ENCODE measurements at places on chromosomes 2 and 18.
A peak's percentile ranks its signal among the peaks of the same experiment; 100 is the strongest.

GRCh38 chr18:49514577-49514976, 27.5 kb upstream of the C18orf32 start:
- no peak for DNase-seq

- no peak for DNase-seq
These were observed 2.6 kb upstream of the CD207 start for GRCh38 chr2:70837980-70838925.

DNA sequence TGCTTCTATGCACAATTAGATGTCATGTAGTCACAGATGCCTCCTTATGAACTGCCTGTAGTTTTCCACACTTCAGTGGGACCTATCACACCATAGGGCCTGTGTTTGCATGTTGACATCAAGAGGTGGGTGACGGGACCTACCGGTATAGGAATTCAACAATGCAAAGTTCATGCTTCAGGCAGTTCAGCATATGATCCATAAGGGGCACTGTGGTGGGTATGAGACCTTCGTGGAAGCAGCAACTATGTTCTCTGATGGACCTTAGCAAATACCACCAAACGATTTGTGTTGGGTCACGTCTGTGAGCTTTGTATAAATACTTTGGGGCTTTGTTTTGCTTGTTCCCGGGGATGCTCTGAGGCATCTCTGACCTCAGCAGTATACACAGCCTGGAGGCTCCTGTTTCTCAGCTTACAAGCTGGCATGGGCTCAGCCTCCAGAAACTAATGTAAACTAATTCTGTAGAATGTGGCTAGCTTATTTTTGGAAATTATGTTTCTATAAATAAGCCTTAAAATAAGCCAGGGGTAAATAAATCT, 111.6 kb downstream of the DTNA start:
- no peak for DNase-seq

DNA sequence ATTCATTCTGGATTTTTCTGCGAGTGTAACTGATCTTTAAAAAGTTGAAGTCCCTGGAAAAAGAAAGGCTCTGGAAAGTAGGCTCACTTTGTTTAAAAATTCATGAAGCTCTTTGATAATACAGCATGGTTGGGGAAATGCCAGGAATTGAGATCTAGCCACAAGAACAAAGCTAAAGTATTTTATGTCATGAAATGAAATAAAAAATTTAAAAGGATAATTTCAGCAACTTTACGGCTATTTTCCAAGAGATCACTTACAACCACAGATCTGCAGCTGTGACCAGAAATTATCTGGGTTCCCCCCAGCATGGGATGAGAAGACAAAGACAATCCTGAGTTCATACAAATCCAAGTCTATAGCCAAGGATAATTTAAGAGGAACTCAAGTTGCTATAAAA, 25.3 kb upstream of the RFX8 start:
- DNase-seq, result no peak

GRCh38 chr2:100683231-100683630, 120.4 kb downstream of the PDCL3 start:
- no peak for DNase-seq

GRCh38 chr2:99031481-99031880, 95.5 kb upstream of the CRACDL start:
- no peak for DNase-seq

DNA sequence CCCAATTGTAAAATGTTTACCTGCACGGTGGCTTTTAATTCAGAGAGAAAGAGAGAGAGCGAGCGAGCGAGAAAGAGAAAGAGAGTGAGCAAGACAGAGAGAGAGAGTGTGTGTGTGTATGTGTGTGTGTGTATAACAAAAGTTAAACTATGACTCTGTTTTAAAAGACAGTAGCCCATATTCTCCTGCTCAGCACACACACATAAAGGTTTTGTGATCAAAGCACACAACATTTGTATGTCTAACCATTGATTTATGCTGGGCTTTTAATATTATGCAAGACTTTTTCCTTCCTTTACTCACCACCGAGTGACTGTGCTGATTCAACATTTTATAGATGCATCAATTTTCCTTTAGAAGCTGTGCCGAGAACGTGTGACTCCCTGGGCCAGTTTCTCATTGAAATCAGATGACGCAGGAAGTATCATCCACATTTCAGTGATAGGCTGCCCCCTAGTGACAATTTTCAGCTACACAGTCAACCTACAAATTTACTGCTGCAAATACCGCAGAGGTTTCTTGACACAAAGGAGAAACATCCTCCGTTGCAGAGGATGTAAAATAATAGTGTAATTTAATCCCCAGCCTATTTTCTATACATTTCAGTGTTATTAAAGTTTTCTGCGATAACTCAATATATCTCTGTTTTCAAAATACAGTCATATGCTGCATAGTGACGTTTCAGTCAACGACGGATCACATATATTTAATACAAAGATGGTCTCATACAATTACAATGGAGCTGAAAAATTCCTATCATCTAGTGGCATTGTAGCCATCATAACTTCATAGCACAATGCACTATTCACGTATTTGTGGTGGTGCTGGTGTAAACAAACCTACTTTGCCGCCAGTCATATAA, 165.9 kb upstream of the TANK start:
- DNase-seq, result peak; percentile 83

DNA sequence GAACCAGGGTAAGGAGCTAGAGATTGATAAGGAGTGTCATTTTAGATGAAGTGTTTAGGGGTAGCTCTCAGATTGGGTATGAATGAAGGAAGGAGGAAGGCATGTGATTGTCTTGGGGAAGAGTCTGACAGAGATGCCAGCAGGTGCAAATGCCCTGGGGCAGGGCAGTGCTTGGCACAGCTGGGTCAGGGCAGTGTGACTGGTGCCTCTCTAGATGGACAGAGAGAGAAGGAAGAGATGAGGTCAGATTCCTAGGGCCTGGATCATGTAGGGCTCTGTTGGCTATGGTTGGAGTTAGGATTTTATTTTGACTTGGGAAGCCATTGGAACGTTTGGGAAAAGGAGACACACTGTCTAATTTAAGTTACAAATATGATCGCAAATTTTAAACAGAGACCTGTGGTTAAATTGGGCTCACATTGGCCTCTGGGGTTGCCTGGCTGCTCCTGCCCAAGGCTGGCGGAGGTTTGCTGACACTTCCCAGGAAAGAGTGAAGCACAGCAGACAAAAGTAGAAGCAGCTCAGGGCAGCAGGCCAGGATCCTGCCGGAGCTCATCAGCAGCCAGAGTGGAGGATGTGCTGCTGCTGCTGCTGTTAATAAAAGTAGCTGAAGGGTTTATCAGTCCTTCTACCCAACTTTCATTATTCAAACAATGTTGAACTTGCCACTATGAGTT, 32.7 kb upstream of the FHL2 start:
- DNase-seq, result peak; percentile 71

DNA sequence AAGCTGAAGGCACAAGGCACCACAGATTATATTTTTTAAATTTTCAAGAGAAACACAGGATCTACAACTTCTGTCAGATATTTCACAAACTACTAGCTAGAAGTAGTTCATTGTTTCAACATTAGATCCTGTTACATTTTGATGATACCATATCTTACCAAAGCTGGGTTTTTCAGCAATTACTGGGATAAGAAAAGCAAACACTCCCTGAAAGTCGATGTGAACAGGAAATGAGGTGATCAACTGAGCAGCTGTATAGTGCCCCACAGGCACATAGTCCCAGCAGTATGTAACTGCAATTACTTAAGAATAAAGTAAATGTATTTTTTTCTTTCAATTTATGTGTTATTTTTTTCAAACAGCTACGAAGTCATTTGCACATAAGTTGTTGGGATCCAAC, 103.5 kb downstream of the DNER start:
- DNase-seq, result no peak

DNA sequence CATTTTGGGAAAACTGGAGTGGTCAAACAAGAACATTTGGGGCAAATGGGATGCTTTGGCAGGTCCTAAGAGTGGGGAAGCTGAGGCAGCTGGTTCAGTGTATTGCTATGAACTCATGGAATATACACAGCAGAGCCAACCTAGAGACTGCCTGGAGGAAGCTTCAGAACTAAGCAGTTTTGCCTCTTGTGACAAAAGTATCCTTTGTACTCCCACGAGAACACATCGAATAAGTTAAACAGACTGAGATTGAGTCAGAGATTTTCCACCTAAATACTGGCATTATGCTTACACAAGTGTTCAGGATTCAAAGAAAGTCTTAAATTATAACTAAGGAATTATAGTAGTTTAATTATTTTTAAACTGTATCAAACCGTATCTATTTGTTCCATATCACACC, 5.2 kb upstream of the ARMC9 start:
- no peak for DNase-seq

GRCh38 chr2:8569332-8569930, 112.4 kb upstream of the ID2 start:
- DNase-seq, result no peak

GRCh38 chr2:232260075-232260474, 118.5 kb upstream of the ALPP start:
- DNase-seq, result no peak

- DNase-seq, result no peak
These were observed 1.2 kb downstream of the REV1 start for GRCh38 chr2:99488539-99489062.

- no peak for DNase-seq
These were observed 29.3 kb upstream of the SLC40A1 start for GRCh38 chr2:189609853-189610252.

DNA sequence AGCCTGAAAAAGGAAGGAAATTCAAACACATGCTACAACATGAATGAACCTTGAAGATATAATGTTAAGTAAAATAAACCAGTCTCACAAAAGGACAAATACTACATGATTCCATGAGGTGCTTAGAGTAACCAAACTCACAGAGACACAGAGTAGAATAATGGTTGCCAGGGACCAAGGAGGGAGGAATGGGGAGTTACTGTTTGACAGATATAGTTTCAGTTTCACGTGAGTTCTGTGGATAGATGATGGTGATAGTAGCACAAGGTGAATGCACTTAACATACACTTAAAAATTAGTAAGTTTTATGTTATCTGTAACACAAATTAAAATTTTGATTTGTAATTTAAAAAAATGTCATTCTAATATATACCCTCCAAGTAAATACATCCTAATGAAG, 106.9 kb upstream of the ACVR1C start:
- DNase-seq, result no peak

- DNase-seq, result no peak
These were observed 5.9 kb upstream of the ELAC1 start for GRCh38 chr18:50961974-50962373.

GRCh38 chr2:63849381-63850203, 7.9 kb downstream of the UGP2 start:
- no peak for DNase-seq

GRCh38 chr2:51778806-51779205, 746.9 kb upstream of the NRXN1 start:
- DNase-seq, result no peak

GRCh38 chr2:198383392-198383791, 579.0 kb downstream of the PLCL1 start:
- DNase-seq, result no peak

- DNase-seq, result no peak
These were observed 1859.7 kb upstream of the CELF4 start for GRCh38 chr18:39425172-39425850.

GRCh38 chr2:188326669-188327301, 35.1 kb downstream of the GULP1 start:
- no peak for DNase-seq

- no peak for DNase-seq
These were observed 1.8 kb downstream of the SERPINB13 start for GRCh38 chr18:63588909-63589308.

DNA sequence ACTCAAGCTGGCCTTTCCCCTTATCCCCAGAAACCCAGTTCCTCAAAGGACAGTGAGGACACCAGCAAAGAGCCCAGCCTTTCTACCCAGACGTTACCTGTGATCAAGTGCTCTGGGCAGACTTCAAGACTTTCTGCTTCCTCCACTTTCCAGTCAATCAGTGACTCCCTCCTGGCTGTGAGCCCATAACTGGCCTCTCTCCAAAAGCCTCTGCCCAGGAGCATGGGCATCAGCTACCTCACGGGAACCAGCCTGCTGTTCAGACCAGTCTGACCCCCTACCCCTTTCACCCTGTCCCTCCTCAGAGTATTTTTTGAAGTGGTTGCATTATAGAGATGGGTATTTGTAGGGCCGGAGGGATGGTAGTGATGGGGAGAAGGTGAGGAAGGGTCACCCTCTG, 27.7 kb upstream of the CYP27A1 start:
- no peak for DNase-seq

GRCh38 chr2:73368781-73369180, 16.9 kb upstream of the ALMS1 start:
- no peak for DNase-seq

DNA sequence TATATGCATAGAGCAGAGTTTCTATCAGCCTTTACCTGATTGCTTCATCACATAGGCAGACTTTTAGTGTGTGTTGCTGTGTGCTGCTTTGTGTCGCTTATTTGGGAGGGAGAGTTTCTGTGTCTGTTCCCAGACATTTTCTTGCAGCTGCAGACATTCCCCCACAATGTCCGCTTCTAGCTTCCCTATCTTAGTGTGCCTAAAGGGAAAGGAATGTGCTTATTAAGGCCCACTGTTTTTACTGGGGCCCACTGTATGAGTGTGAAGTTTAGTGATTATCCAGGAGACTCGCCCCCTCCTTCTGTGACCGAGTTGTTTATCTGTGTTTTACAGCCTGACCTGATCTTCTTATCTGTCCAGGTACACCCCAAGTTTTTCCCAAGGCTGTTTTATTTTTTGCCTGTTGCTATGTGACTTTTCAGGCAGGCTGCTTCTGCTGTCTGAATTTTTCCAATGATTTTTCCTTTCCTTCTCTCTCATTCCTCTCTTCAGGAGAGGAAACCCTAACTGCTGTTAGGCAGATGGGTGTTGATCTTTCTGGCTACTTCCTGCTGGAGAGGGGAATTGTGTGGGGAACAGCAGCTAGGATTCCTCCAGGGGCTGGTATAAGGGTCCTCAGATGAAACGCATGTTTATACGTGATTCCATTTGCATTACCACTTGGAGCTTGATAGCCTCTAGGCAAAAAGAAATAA, 47.6 kb downstream of the STK17B start:
- no peak for DNase-seq

DNA sequence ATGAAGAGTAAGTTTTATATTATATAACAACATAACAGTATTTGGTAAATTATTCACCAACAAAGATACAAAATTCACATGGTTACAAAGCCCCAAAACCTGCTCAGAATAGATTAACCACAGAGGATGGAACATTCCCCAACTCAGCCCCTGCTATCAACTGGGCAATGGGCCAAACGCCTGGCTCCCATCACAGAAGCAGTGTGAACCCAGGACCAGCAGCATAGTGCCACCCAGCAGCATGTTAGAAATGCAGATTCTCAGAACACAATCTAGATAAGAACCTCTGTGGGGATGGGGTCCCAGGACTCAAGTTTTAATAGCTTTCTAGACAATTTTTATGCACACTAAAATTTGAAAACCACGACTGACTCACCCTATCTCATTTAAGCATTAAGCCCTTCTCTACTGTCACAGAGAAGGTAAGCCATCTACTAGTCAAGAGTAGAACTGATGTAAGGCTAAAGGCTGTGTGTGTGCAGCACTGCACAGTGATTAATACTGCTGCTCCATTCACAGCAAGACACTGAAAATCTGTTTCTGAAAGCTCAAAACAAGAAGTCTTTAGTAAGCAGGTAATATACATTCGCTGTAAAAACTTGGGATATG, 15.2 kb downstream of the AFG3L2 start:
- DNase-seq, result no peak

- no peak for DNase-seq
These were observed 206.5 kb downstream of the CPS1 start for GRCh38 chr2:210762604-210763588.

- no peak for DNase-seq
These were observed 348.7 kb upstream of the CDH20 start for GRCh38 chr18:60984510-60984909.

GRCh38 chr2:842151-842803, 108.4 kb upstream of the SNTG2 start:
- no peak for DNase-seq

GRCh38 chr2:109710505-109711229, 83.4 kb upstream of the RGPD5 start:
- DNase-seq, result no peak

Measured in NCI-H2029 treated with DMSO at 0.1 percent for 48 hours (cell line).